ENCODE measurements at places on chromosomes 13 and 19.

DNA sequence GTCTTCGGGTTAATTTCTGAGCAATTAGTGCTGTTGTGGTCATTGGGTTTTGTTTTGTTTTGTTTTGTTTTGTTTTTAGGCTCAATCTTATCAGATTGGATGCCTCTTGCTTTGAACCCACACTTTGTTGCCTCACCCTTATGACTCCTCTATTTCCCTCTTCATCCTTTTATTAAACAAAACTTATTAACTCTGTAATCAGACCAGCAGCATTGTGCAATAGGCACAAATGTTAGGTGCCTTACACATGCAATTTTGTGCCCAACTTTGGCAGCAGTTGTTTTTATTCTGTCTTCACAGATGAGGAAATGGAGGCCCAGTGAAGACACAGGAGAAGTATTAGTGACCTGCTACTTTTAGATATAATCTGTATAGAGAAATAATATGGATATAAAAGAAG, 377.7 kb downstream of the KCNRG start:
- DNase-seq = no peak

GRCh38 chr19:28793391-28794168, 419.4 kb downstream of the UQCRFS1 start:
- peak; percentile 58 for DNase-seq

DNA sequence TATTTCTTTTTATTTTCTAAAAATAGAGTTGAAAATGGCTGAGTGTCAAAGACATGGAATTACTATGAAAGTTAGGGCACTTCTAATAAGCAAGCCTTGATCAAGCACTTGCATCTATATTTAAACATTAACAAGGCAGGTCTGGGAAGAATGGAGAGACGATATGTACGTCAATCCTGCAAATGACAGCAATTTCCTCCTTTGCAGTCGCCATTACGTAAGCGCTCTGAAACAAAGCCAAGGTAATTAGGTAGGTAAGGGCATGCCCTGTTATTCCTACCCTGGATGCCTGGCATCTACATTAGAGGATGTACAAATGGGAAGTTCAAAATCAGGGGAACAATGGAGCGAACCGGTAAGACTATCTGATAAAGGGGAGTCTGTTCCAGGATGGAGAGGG, 664.0 kb upstream of the ARGLU1 start:
- DNase-seq = no peak

GRCh38 chr13:29118471-29118870, 298.3 kb downstream of the MTUS2 start:
- no peak for DNase-seq

DNA sequence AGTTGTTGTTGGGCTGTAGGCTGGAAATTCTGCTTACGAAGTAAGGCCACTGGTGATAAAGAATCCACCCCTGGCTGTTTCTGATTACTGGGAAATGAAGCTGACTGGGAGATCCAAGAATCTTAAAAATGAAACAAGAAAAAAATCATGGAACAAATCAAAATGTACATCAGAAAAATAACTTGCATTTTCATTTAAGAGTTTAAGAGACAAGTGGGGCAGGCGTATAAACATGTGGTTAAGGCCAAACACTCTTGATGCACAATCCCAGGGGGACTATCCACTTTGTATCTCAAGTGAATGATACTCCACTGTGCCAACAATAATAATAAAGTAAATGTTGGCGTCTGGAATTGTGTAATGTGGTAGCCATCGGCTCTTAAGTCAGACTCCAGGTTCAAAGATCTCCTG, 24.6 kb downstream of the ZMYM5 start:
- no peak for DNase-seq

GRCh38 chr19:883661-884211, 9.3 kb downstream of the MED16 start:
- DNase-seq = no peak

GRCh38 chr13:66339214-66339613, 890.9 kb downstream of the PCDH9 start:
- no peak for DNase-seq

DNA sequence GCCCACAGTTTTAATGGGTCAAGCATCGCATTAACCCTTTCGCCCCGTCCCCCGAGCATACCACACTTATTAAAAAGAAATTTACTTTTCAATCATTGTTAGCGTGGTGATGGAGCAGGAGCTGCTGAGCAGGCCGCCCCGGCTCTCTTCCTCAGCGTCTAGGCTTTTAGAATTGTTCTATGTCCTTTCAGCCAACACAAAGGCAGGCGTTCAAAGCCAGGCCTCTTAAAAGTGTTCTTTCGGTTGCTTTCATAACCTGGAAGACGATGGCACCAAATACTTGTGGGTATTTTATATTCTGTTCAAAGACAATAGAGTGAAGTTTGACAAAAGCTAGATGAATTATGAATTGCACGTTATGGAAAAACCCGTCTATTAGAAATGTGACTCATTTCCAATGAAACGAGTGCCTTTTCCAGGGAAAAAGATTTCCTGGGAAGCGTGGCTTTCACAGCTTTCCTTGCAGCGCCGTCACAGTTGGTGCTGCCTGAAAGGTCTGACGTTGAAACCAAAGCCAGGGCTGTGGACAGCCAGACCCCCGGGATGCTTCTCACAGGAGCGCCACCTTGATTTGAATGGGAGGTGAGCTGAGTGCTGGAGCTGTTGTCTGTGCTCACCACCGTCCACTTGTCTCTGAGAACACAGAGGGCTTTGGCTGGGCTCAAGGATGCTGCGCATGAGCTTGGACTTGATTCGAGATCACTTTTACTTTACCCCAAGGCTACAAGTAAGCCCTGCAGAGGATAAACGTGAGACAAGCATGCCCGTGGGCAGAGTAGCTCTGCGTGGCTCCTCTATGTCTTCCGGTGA, 78.8 kb downstream of the SOX1 start:
- DNase-seq = peak; percentile 42

DNA sequence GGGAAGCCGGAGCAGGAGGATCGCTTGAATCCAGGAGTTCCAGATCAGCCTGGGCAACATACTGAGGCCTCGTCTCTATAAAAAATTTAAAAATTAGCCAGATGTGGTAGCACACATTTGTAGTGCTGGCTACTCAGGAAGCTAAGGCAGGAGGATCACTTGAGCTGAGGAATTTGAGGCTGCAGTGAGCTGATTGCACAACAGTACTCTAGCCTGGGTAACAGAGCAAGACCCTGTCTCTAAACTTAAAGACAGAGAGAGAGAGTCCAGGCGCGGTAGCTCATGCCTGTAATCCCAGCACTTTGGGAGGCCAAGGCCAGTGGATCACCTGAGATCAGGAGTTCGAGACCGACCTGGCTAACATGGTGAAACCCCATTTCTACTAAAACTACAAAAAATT, 4.4 kb downstream of the IFNL3 start:
- DNase-seq = no peak

GRCh38 chr13:20080377-20081164, 80.3 kb downstream of the GJA3 start:
- no peak for DNase-seq

DNA sequence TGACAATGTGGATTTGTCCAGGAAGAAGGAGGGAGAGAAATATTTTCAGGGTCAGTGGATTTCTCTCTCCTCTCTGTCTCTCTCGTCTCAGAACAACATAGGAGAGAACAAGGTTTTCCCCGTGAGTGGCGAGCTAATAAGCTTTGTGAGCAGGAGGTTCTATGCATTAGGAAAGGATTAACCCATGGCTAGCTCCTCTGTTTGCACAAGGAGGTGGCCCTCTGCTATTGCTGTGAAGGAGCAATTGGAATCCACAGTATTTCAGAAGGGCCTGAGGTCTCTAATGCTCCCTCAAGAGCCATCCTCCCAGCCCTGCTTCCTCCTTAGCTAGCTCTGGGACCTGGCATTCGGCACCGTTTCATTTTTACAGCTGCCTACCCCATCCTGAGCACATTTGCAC, 288.9 kb upstream of the MAB21L1 start:
- no peak for DNase-seq

DNA sequence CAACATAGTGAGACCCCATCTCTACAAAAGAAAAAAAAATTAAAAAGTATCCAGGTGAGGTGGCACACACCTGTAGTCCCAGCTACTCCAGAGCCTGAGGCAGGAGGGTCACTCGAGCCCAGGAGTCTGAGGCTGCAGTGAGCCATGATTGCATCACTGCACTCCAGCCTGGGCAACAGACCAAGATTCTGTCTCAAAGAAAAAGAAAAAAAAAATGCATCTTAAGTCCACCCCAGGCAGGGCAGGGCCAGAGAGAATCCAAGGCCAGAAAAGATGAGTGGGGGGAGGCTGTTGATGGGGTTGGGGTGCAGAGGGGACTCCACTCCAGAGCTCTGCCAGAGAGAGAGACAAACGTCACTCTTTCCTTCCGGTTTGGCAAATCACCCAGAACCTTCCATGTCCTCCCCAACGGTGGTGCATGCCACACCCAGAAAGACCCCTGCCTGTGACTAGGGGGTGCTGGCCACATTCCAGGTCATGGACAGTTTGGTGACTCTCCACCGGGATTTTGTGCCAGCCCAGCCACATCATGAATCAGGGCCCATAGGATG, 431 bp downstream of the FUT3 start:
- no peak for DNase-seq

- no peak for DNase-seq
Measured at GRCh38 chr13:29861694-29862110, 11.3 kb upstream of the UBL3 start.

DNA sequence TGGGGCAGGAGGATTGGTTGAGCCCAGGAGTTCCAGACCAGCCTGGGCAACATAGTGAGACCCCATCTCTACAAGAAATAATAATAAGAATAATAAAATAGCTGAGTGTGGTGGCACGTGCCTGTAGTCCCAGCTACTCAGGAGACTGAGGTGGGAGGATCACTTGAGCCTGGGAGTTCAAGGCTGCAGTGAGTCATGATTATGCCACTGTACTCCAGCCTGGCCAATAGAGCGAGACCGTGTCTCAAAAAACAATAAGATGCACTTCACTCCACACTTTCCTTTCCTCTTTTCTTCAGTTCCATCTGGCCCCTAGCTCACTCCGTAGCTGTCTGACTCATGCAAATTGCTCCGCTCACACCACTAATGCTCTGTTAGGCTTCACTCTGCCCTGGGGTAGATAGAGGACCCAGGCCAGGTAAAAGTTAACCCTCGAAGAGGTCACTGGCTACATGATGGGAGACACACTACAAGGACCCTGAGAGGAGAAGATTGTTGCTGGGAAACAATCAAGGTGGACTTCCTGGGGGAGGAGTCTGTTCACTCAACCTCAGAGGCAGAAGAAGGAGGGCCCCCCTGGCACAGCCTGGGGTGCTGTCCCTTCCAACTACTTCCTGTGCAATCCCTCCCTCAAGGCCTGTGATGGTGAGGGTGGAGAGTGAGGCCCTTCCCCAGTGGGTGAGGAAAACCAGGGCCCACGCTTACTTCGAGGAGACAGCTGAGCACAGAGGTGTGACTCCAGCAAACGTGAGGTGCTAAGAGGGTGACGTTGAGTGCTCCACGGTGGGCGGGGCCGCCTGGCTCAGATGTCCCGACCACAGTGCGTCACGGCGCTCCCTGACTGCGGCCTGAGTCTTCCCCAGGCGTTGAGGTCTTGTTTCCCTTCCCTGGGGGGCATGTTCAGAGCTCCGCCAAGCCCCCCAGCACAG, 8.8 kb upstream of the TNFSF9 start:
- no peak for DNase-seq

DNA sequence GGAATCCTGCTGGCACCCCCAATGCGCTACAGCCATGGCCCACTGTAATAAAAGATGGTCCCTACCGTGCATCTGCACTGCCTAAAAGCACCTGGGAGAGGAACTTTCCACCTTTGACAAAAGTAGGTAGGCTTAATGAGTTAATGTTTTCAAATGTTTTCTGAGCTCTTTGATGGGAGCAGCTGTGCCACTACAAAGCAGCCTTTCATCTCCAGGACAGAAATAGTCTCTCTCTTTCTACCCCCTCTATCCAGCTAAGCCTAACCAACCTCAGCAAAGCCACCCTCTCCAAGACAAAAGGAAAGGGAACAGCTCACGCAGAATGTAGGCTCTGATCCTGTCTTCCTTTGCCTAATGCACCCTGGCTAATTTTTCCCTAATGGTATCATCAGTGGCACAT, 560.2 kb downstream of the UQCRFS1 start:
- no peak for DNase-seq

- no peak for DNase-seq
Measured at GRCh38 chr19:11418094-11418548, 993 bp downstream of the RGL3 start.

DNA sequence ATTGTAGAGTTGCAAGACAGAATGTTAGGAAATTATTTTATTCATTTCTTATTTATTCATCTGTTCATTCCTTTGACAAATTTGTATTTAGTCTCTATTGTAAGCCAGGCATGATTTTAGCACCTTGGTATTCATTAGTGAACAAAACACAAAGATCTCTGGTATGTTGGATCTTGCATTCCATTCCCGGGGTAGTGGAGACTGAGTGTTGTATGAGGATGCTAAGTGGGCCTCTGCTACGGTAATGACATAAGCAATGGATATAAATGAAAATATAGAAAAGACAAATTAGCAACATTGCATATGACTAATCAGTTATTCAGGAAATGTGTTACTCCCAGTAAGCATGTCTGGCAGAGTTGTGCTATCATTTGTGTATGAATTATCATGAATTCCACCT, 449.3 kb downstream of the PCDH17 start:
- DNase-seq = no peak

DNA sequence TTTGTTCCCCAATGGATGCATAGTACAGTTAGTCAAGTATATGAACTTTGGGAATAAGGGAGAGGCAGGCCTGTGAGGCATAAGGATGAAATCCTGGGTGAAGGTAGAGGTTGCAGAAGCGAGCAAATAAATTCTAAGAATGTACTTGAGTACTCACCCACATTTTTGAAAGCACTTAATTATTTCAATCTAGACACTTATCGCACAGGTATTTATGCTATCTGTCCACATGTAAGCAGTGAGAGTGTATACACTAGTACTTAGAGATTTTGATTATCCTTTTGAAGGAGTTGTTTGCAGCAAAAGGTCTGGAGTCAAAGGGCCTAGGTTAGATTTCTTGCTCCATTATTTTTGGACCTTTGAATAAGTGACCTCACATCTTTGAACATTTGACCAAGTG, 77.7 kb downstream of the LMO7 start:
- DNase-seq = no peak
